ENCODE measurements at places on chromosomes 7 and 10. TPM values are rescaled to one million over a fixed set of nuclear protein-coding genes. Genes with fewer than 3 reads are reported as not detected.

DNA sequence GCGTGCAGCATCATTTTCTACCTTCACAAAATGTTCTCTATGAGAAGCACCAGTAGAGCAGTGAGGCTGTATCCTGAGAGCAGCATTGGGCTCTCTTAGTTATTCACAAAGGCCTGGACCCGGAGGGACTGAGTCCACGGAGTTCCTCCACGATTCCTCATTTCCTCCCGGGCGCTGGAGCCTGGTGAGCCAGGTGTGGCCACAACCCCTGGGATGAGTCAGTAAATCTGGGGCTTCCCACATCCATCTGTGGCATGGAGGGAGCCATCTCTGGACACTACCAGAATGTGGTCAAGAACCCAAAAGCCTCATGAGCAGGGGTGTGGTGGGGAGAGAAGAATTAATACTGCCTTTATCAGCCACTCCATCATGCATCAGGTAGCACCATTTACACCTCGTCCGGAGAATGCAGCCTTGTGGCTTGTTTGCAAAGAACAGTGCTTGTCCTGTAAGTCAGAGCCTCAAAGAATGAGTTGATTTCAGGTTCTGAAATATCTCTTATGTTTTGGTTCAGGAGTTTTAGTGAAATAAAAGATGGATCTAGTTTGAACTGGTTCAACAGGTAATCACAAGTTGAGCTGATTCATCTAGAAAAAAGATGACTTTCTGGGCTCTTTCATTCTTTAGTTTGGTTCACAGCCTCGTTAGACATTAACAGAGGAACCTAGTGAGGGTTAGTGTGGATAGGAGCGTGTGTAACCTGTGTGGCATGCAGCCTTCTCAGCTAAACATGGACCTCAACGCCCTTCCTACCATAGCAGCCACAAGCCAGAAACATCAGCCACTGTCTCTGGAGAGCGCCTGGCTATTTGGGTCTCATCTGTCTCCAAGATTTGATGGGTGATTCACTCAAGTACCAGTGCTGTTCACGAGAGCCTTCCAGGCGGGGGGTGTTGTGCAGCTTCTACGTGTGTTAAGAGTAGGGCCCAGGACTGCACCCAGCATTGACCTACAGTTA, 95.2 kb downstream of the WDR37 start:
- H3K27ac ChIP-seq = no peak overlapping the region
- H3K4me3 ChIP-seq = no peak overlapping the region
- DNase-seq = peak; percentile 14
- peaks cover 11% of the 10 kb centered on the region for H3K4me1 ChIP-seq
- H3K36me3 ChIP-seq = no peaks in the 10 kb centered on the region

GRCh38 chr7:151777495-151777880, 99.4 kb downstream of the PRKAG2 start:
- DNase-seq = no peak
- no peaks in the 10 kb centered on the region for H3K36me3 ChIP-seq
- no peak overlapping the region for H3K4me3 ChIP-seq
- no peaks in the 10 kb centered on the region for H3K27me3 ChIP-seq

DNA sequence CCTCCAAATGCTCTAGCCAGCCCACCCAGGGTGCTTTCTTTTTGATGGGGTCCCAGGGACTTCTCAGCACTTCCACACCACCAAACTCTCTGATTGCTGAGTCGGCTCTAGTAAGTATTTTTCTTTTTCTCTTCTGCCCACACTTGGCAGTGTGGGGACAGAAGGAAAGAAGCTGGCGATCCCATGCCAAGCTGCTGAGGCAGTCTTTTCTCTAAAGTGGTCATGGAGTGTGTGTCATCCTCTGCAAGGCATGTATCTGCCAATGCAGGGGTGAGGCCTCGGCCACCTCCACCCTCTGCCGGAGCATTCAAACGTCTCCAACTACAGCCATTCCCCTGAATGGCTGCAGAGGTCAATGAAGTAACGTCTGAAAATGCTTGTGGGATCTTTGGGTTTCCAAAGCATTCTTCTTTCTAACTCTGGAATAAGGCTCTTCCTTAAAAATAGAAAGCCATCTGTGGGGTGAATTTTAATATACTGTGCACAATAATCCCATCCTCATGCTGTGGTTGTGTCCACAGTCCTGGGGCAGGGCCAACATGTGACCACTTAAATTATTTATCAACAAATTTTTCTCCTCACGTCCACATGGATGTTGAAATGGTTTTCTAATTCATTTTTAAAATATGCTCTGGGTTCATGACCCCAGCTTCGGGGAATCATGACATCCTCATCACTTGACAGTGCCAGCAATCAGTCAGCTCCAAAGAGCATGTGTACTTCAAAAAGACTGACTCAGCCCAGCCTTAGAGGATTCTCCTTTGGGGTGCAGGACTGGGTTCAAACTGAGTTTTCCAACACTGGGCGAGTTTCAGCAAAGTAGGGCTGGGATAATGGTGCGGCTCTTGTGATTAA, 171.3 kb upstream of the ITGB1 start:
- no peaks in the 10 kb centered on the region for H3K27me3 ChIP-seq
- no peak overlapping the region for H3K4me3 ChIP-seq
- peaks cover 89% of the 10 kb centered on the region for H3K4me1 ChIP-seq
- no peak for DNase-seq
- H3K36me3 ChIP-seq = peaks cover 27% of the 10 kb centered on the region

DNA sequence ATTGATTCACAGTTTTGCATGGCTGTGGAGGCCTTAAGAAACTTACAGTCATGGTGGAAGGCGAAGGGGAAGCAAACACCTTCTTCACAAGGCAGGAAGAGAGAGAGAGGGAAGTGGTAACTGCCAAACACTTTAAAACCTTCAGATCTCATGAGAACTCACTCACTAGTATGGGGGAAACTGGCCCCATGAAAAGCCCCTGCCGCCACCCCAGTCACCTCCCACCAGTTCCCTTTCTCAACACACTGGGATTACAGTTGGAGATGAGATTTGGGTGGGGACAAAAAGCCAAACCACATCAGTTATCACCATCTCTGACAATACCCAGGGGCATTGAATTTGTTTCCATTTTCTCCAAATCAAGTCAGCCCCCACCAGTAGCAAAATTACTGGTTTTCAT, 740.4 kb downstream of the GATA3 start:
- H3K4me3 ChIP-seq = no peak overlapping the region
- no peak for DNase-seq
- H3K27me3 ChIP-seq = no peaks in the 10 kb centered on the region
- H3K27ac ChIP-seq = no peak overlapping the region
- peaks cover 1% of the 10 kb centered on the region for H3K4me1 ChIP-seq

Gene LAMB1
- total RNA-seq = not detected

DNA sequence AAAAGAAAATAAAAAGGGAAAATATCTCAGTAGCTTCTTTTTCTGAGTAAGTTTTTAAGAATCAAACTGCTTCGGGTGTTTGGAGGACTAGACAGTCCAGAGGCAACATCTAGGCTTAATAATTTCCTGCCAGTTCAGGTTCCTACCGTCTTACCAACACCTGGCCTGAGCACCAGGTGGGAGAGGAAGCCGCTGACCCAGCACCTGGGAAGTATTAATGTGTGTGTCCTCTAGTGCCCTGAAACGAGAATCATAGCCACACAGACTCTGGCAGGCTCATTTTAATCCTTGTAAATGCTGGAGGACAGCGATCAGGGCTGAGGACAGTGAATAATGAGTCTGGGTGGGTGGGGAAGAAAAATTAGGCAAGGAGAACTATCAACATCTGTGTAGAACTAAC, 137.4 kb downstream of the ZNF438 start:
- H3K4me3 ChIP-seq = no peak overlapping the region
- peaks cover 15% of the 10 kb centered on the region for H3K36me3 ChIP-seq
- H3K27ac ChIP-seq = no peak overlapping the region
- no peaks in the 10 kb centered on the region for H3K27me3 ChIP-seq

- H3K36me3 ChIP-seq = no peaks in the 10 kb centered on the region
- no peak overlapping the region for H3K27ac ChIP-seq
- no peak for DNase-seq
- H3K27me3 ChIP-seq = no peaks in the 10 kb centered on the region
- H3K4me3 ChIP-seq = no peak overlapping the region
Observed at GRCh38 chr7:13827716-13828115, 161.8 kb downstream of the ETV1 start.

DNA sequence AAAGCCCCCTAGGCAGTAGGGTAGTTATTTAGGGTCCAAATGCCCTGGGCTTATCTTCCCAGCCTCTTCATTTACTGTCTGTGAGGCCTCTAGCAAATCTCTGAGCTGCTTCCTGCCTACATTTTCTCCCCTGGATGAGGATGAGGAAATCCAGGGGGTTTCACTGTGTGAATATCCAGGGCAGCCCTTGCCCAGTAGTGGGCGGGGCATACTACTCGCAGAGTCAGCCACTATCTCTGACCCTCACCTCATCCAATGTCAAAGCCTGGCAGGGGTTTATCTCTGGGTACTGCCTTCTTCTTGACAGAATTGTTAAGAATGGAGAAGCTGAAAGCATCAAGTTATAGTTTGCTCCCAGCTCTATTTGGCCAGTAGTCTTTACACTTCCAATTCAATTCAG, 48.9 kb downstream of the CUZD1 start:
- no peak overlapping the region for H3K4me3 ChIP-seq
- DNase-seq = no peak
- H3K27ac ChIP-seq = no peak overlapping the region

GRCh38 chr7:44978511-44979366, at the start of gene MYO1G:
MYO1G (minus strand) TSS chr7:44979015; CDS start chr7:44978961, 54 bp downstream.
- peaks cover 77% of the 10 kb centered on the region for H3K36me3 ChIP-seq
- peak within 1 kb of the TSS; percentile 99 for H3K4me3 ChIP-seq
- DNase-seq = peak; percentile 96
- no peaks in the 10 kb centered on the region for H3K27me3 ChIP-seq

Gene GCK
- total RNA-seq = not detected

DNA sequence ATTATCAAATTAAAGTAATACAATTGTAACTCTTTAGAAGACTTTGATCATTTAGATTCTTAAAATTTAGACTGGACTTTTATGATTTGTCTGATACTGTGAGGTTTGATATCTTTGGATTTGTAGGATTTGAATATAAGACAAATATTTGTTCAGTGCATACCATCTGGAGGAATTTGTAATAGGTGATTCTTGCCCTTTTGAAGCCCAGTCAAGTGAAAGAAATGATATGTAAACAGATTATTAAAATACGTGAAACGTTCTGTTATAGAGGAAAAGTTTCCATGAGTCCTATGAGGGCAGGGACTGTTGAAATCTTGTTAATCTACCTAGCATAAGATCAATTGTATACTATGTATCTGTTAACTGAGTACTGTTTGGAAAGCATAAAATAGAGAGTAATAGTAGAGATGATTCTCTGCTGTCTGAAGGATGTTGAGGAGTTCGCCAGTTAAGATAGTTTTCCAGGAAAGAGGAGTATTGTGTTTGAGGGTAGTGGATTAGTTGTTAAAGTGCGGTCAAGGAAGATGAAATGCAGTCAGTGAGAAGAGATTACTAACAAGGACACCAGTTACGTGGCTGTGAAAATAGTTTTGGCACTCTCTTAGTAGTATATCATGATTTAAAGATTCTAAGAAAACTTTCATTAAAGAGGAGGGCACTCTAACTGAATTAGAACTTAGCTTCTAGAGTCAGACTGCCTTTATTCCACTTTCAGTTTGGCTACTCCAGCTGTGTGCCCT, 14.4 kb downstream of the PDCD4 start:
- H3K36me3 ChIP-seq = peaks cover 67% of the 10 kb centered on the region
- no peaks in the 10 kb centered on the region for H3K27me3 ChIP-seq
- peaks cover 33% of the 10 kb centered on the region for H3K4me1 ChIP-seq
- no peak overlapping the region for H3K4me3 ChIP-seq
- H3K27ac ChIP-seq = no peak overlapping the region

DNA sequence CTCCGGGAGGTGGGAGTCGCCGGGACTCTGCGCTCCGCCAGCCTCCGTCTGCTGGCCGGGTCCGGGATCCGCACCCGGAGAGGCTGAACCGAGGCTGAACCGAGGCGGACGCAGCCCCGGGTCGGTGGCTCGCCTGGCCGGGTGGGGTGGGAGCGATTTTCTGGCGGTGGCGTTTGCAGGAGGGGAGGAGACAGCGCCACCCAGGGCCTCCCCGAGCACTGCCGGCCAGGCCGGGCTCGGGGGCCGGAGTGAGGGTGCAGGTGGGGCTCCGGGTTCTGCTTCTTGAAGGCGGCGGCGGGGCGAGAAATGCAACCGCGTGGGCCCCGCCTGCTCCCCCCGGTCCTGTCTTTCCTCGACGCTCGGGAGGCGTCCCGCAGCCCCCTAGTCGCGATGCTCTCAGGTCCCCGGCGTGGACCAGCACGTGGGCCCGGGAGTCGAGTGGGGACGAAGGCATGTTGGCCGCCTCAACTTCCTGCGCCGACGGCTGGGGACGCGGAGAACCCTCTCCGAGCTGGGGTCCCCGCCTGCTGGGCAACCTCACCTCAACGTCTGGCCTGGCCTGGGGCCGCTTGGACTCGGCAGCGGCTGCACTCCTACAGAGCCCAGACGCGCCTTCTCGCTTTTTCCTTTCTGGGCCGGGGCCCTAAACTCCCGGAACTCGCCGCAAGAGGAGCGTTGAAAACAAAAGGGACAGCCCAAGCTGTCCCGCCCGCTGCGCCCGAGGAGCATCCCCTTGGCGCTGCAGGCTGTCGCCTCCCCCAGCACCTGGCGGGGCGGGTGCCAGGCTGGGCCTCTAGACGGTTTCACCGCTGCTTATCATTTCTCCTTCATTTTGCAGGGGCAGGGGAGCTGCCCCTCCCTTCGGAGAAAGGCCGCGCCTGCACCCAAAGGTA, 25.2 kb upstream of the VAX1 start:
- H3K36me3 ChIP-seq = peaks cover 4% of the 10 kb centered on the region
- DNase-seq = no peak
- peaks cover 18% of the 10 kb centered on the region for H3K4me1 ChIP-seq

Gene GOLGA7B
- total RNA-seq = 11.2 TPM

DNA sequence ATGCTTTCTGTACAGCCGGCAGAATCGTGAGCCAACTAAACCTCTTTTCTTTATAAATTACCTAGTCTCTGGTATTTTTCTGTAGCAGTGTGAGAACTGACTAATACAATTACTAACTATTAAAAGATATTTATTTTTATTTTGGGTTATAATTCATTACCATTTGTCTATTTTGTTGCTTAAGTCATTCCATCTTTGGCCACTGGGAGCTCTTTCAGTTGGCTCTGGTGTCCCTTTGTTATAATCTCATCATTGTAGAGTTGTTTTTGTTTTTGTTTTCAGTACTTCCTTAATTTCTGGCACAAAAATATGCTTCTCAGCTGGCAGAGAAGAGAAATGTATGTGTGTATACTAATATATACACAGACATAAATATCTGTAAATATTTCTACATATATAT, 807.9 kb upstream of the MBL2 start:
- no peaks in the 10 kb centered on the region for H3K27me3 ChIP-seq
- H3K4me1 ChIP-seq = no peaks in the 10 kb centered on the region
- DNase-seq = no peak
- H3K27ac ChIP-seq = no peak overlapping the region
- no peaks in the 10 kb centered on the region for H3K36me3 ChIP-seq
- H3K4me3 ChIP-seq = no peak overlapping the region
